Stimulated activated CD8-positive, alpha-beta memory T cell treated with anti-CD3 and anti-CD28 coated beads, Interleukin-4, amount 100 ng/mL, for 4 hours (primary cell): ENCODE measurements at places on chromosomes 1 and 21.
A peak's percentile ranks its signal among the peaks of the same experiment; 100 is the strongest.

- no peak for DNase-seq
Observed at GRCh38 chr1:151547119-151547899, 7.2 kb downstream of the TUFT1 start.

DNA sequence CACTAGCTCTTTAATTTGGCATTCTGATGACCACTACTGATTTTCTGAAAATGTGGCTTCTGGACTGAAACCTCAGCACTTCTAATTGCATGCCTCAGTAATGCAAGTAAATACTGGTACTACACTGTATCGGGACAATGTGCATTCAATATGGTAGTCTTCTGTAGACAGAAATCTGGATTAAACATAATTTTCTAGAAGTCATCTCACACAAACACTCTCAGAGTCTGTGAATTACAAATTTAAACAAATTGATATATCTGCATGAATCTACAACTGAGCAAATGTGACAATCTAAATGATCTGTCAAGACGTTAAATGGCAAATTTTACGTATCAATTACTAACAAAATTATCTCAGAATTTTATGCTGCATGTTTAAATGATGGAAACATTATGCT lies 23.7 kb downstream of the HP1BP3 start:
- no peak for DNase-seq

GRCh38 chr1:229128066-229128608 lies 142.8 kb upstream of the RAB4A start:
- no peak for DNase-seq

DNA sequence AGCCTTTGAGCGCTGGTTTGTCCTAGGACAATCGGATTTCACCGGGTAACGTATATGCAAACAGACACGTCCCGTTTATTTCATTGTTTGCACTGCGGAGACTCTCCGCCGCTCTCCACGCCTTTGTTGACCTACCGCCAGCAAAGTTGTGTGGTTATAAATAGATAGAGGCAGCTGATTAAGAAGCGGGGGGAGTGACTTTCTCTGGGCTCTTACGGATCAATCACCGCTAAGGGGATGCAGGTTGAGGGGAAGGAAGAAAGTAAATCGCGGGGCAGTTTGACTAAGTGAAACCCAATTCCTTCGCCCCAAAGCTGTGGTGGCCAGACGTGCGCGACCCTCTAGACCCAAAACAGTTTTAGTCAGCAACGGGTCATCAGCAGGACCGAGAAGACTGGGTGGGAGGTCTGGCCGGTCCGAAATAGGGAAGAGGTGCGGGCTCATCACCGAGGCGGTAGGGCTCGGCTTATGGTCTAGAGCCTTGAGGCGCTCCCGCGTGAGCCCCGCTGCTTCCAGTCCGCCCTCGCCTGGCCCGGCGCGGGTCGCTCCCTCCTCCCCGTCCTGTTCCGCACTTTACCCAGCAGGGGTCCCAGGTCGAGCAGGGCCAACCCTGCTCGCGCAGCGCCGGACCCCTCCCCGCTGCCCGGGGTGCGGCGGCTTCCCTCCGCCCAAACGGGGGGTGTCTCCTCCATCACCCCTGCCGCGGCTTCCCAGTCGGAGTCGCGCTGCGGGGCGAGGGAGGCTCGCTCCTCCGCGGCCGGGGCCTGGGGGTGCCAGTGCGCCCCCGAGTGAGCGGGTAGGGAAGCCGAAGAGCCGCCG lies 120.8 kb upstream of the RRP15 start:
- no peak for DNase-seq

- no peak for DNase-seq
Observed at GRCh38 chr1:194227161-194227560, 1040.7 kb upstream of the B3GALT2 start.

DNA sequence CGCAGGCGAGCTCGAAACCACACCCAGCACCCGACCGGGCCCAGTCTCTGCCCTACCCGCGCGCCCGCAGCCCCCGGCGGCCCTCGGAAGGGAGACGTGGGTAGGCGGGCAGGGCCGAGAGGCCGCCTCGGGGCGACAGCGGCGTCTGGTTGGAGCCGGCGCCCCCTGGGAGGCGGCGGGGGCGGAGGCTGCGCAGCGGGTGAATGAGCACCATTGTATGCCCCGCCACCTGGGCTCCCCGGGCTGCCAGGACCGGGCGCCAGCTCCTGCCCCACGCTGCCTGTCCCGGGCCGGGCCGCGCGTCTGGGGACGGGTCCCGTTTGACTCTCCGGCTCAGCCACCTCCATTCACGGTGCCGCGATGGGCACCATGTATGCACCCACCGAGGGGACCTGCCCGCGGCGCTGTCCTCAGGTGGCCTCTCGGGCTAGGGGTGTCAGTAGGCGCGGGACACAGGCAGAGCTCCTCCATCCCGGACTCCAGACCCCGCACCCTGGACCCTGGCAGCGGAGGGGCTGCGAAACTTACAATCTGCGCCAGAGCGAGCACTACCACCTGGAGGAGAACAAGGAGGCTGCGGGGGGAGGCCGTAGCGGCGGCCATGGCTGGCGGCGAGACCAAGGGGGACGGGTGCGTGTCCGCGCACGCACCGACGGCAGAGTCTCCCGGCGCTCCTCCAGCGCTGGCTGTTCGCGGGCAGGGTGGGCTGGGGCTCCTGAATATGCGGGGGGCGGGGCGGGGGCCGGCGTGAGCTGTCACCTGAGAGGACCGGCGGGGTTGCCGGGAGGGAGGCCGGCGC lies at the start of gene COL9A2:
Gene COL9A2, minus strand, starts transcription at position 692 of the 799 bp plus-strand sequence. Its CDS starts 89 bp downstream, at position 603.
- DNase-seq: peak; percentile 45

GRCh38 chr21:41961282-41961701 lies 7.5 kb upstream of the C2CD2 start:
- DNase-seq: no peak

DNA sequence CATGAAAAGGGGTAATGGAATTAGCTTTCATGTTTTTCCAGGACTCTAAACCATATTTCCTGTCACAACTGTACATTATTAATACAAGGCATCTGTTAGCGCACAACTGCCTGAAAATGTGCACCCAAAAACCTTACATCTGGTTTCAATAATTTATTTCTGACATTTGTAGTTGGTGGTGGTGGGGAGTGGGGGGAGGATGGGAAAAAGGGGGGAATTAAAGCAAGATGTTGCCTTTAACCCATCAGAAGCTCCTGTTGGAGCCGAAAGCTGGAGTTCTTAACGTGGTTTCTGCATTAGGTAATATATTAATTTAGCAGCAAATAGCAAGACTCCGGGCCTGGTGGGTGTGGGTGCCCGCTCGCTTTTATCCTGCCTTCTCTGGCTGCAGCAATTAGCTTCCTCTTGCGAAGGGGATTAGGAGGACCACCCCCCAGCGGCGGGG lies 36.9 kb upstream of the HHAT start:
- DNase-seq: no peak

- no peak for DNase-seq
Observed at GRCh38 chr1:112714313-112715263, 544 bp downstream of the PPM1J start.

GRCh38 chr1:229118477-229119061 lies 152.3 kb upstream of the RAB4A start:
- DNase-seq: no peak

- no peak for DNase-seq
Observed at GRCh38 chr1:214658785-214659184, 55.8 kb downstream of the CENPF start.

DNA sequence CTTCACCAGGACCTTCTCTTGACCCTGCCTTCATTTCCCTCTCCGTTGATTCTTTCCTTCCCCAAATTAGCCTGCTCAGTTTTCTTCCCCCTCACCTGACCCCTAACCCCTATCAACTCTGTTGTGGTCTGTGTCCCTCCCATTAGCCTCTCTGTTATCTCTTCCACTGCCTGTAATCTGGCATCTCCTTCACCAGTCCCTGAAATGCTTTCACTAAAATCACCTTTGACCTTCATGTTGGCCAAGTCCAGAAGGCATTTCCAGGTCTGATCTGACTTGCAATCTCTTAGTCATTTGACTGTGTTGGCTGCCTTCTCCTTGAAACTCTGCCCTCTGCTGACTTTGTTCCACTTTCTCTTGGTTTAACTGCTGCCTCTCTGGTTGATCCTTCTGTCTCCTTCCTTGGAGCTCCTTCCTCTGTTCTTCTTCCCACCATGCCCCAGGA lies 28.2 kb downstream of the ATP8B2 start:
- no peak for DNase-seq

GRCh38 chr1:115725600-115725999 lies 42.9 kb downstream of the CASQ2 start:
- no peak for DNase-seq

DNA sequence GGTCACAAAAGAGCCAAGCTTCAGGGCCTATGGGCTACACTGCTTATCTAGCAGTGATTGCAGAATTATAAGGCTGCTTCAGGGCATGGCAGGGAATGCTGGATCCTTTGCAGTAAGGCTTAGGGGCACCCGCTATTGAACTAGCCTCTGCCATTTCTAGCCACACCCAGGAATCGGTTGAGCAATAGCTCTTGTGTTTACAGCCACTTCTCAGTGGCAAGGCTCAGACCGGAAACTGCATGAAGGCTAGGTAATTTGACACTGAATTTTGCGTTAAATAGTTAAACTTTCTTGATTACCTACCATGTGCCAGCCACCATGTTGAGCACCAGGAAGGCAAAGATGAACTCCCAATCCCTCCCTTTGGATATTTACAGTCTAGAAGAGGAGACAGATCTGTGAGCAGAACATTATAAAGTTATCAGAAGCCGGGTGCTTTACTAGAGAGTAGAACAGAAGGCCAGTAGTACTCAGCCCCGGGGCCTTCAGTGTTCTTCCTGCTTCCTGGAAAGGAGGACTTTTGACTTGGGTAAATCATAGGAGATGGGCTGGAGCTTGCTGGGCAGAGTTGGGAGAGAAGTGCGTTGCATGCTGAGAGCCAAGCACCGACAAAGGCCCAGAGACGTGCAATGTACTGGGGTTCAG lies 98.6 kb upstream of the LPGAT1 start:
- no peak for DNase-seq

GRCh38 chr1:201136355-201137023 lies 9.5 kb upstream of the ASCL5 start:
- DNase-seq: no peak

- peak; percentile 85 for DNase-seq
Observed at GRCh38 chr1:206579747-206580437, 32.4 kb downstream of the EIF2D start.

GRCh38 chr1:117237726-117238381 lies 27.1 kb upstream of the VTCN1 start:
- DNase-seq: no peak

- DNase-seq: no peak
Observed at GRCh38 chr1:1374589-1374928, 448 bp downstream of the AURKAIP1 start.

DNA sequence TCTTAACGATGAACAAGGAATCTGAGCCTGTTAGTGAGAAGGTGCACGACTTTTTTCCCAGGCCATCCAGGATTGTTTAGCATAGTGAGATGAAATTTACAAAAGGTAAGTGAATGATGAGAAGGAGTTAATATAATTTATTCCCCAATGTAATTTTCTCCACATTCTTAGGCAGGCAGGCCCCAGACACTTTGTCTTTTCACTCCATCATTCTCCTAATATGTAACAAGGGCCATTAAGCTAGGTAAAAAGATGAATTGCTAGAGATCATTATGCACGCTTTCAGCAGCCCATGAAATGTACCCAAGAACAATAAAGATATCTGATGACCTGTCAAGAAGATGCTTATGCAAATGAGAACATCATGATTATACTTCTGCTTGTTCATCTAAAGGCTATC lies 24.1 kb downstream of the NIBAN1 start:
- DNase-seq: no peak

DNA sequence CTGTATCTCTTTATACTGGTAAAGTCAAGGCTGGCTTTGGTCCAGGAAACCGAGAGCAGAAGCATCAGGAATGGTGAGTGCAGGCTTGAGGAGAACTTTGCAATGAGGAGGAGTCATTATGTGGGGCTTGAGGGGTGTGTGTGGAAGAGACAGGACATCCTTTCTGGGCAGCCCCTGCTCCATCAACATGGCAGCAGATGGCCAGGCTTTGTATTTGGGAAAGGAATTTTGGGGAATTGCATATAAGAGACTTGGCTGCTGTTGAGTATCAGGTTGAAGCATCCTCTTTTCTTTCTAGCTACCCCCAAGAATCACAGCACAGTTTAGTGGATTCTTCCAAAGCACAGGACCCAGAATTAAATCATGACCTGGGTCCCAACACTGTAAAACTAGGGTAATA lies 33.4 kb downstream of the VTCN1 start:
- no peak for DNase-seq

GRCh38 chr1:236862615-236863211 lies 67.6 kb downstream of the MTR start:
- no peak for DNase-seq

DNA sequence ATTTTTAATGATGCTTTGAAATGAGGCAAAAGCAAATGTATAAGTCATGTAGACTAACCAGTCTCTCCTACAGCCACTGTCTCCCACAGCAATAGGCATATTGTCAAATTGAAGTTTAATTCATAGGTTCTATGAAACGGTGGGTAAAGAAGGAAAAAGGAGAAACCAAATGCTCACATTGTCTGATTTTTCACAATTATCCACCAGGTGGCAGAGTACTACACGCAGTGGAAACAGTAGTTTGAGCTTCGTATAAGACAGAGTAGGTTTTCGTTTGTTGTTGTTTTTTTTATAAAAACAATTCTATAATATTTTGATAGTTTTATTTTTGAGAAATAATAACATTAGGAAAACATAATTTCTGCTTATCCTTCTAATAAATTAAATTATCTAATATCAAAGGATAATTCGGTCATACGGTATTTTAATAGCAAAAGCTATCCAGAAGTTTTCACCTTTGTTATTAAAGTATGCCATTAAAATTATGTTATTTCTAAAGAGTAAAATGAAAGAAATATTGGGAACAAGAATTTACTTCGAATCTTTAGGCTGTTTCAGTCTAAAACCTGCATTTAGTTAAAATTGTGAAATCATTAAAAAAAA lies 39.1 kb downstream of the TYW3 start:
- DNase-seq: no peak

DNA sequence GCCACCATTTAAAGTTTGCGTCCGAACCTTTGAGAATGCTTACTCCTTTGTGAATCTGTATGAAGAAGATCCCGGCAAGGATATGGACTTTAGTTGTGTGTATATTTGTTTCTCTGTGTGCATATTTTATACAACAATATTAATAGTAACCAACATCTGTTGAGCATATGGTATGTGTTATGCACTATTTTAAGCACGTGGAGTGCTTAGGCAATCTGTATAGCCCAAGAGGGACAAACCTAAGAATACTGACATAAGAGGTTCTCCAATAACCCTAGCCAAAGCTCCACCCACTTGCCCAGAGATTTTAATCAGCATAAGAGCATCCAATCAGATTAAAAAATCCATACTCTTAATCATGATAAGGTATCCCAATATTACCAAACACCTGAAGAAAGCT lies 92.7 kb downstream of the MAB21L3 start:
- DNase-seq: no peak

GRCh38 chr1:162404550-162405160 lies 7.3 kb downstream of the SH2D1B start:
- no peak for DNase-seq

DNA sequence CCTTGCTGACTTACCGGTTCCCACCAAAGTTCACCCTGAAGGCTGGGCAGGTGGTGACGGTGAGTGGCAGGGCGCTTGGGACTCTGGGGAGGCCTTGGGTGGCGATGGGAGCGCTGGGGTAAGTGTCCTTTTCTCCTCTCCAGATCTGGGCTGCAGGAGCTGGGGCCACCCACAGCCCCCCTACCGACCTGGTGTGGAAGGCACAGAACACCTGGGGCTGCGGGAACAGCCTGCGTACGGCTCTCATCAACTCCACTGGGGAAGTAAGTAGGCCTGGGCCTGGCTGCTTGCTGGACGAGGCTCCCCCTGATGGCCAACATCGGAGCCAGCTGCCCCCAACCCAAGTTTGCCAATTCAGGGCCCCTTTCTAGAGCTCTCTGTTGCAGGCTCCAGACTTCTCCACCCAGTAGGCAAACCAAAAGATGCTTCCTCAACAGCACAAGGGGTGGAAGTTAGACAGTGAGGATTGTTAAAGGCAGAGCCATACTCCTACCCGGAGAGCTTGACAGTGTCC lies 16.4 kb upstream of the SEMA4A start:
- DNase-seq: no peak
